ENCODE measurements at places on chromosomes 11 and 22. TPM values are rescaled to one million over a fixed set of nuclear protein-coding genes. Genes with fewer than 3 reads are reported as not detected.

The ABCG4 gene
- total RNA-seq: 0.47 TPM

The HMOX1 gene
- 453 TPM for total RNA-seq

The MMP27 gene
- not detected for total RNA-seq

The SCGB2A2 gene
- total RNA-seq: not detected

The FLRT1 gene
- total RNA-seq: 0.08 TPM
